Dorsolateral prefrontal cortex (tissue), 122 donors: ENCODE measurements at places on chromosomes 7 and 10. TPM values are rescaled to one million over a fixed set of nuclear protein-coding genes. Genes with fewer than 3 reads are reported as not detected.

CALD1 gene
- 47.5 TPM for total RNA-seq

DNA sequence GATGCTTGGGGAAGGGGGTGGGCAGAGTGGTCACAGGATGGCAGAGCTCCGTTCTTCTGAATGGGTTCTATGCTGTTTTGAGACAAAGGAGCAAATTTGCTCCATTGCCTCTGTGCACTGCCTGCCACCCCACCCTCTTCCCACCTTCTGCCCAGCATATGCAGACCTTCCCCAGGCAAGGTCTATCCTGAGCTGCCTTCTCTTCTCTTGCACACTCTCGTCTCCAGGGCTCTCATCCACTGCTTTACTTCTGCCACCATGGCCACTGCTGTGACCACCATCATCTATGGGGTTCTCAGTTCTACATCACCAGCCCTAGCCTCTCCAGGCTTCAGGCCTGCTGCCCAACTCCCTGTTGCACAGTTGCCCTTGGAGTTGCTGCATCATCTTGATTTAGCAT, 230.4 kb downstream of the TMEM178B start:
- DNase-seq, result no peak

DNA sequence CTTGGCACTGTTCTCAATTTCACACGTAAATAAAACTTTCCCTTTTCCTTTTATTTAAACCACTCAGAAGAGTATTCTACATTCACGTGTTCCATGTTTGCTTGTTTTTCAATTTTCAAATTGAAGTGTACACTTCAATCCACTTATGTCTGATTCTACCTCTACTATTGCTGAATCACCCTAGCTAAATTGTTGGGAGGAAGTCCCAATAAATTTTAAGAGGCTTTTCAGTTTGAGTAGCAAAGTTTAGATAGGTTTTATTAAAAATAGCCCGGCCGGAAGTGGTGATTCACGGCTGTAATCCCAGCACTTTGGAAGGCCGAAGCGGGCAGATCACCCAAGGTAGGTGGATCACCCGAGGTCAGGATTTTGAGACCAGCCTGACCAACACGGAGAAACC, 1414.7 kb upstream of the CELF2 start:
- DNase-seq, result no peak

- DNase-seq, result no peak
Measured at GRCh38 chr10:71666639-71667386, 52.8 kb downstream of the C10orf105 start.

EFCAB10 gene
- total RNA-seq, result 0.73 TPM

GRCh38 chr7:112296432-112296831, 89.9 kb downstream of the ZNF277 start:
- no peak for DNase-seq

GRCh38 chr7:90536449-90536848, 59.7 kb upstream of the CDK14 start:
- no peak for DNase-seq

OGDHL gene
- total RNA-seq, result 89.6 TPM

DNA sequence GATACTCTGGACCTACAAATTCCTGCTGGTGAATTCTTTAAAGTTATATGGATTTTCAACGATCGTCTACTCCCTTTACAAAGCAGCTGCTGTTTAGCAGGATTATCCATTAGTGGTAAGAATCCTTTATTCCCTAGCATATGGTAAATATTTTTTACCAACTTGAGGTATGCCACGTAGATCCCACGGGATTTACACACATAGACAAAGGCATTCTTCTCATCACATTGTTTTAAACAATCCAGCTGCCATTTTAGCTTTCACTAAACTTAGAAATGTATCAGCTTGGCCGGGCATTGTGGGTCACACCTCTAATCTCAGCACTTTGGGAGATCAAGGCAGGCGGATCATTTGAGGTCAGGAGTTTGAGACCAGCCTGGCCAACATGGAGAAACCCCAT, 148.0 kb upstream of the SH2B2 start:
- no peak for DNase-seq

DNA sequence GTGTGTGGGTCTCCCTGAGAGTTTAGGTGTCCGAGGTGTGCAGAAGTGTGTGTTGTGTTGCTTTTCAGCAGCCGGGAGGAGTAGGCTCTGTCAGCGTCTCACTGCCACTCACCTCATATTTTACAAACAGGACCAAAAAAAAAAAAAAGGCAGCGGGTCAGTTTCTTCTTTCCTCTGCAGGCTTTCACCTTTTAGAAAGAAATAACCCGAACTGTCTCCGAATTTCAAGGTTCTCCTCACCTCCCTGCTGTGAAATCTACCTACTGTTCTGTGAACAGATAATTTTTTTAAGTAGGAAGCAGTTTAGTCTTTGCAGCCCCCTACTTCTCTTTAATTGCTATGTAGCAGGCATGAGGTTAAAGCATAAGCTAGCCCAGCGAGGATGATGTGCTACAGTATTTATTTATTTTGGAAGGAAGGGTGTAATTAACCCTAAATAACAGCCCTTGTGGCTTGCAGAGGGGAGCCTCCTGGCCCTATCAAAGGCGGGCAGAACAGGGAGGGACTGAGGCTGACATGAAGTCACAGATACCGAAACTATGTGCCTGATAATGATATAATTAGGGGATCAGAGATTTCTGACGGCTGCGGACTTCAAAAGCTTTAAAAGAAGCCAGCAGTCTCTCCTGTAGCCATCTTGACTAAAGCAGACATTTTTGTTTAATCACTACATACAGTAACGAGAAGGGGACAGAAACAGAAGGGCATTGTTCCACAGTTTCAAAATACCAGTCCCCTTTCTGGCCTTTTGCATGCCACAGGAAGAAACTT, 1.6 kb downstream of the BAMBI start:
- DNase-seq, result no peak

- no peak for DNase-seq
Measured at GRCh38 chr7:38027884-38028455, 107.5 kb downstream of the EPDR1 start.

CTTNBP2 gene
- total RNA-seq, result 46.6 TPM

- no peak for DNase-seq
Measured at GRCh38 chr10:102407425-102408130, 11.0 kb downstream of the PSD start.
